ENCODE measurements at places on chromosomes 16 and 17.

- no peak for DNase-seq
These were observed 205.4 kb upstream of the KCNJ16 start for GRCh38 chr17:69869667-69870066.

DNA sequence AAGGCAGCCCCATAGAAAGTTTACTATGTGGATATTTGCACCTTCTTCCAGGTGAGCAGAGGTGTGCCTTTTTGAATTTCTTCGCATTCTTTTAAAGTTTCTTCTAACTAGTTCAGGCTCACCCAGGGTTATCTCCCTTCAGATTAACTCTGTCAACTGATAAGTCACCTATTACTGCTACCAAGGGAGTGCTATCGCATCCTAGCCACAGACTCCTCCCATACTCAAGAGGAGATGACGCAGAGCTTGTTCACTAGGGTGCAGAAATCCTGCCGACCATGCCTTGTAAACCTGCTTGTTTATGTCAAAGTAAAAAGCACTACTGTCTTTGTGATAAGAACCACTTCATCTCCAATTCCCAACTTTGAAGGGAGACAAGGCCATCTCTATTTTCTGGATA lies 390.1 kb downstream of the RBFOX1 start:
- no peak for DNase-seq

DNA sequence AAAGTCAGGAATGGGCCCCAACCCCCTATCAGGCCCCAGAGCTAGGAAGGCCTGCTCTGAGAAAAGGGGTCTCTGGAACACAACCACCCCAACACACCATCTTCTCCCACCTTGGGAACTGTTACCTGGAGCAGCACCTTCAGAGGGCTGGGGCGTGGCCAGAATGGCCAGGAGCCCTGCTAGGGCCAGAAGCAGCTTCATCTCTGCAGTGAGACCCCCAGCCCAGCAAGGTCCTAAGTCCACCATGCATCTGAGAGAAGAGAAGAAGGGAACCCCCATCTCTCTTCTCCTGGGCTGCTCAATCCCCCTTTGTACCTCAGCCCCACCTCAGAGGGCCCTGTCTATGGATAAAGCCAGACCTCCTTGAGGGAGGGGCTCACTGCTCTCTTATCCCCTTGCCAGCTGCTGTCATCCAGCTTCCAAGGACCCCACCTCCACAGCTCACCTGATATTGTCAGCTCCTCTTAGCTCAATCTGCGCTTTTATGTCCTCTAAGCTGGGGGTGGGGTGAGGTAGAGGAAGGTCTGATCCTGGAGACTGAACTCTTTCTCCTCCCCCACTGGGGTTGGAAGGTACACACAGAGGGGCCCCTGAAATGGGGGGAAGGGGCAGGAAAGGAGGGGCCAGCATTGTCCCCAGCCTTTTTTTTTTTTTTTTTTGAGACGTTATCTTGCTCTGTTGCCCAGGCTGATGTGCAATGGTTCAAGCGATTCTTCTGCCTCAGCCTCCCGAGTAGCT lies at the start of gene MPO:
Gene MPO (minus strand): TSS at position 456 of the 738 bp plus-strand sequence. CDS start 177 bp downstream, at position 279.
- no peak for DNase-seq

GRCh38 chr17:44530896-44531418 lies 26.3 kb upstream of the FZD2 start:
- no peak for DNase-seq

- no peak for DNase-seq
These were observed 204.1 kb upstream of the CIBAR2 start for GRCh38 chr16:85316321-85316919.

- no peak for DNase-seq
These were observed 141.0 kb downstream of the STX8 start for GRCh38 chr17:9434642-9435057.

All from activated CD4-positive, alpha-beta T cell treated with anti-CD3 and anti-CD28 coated beads, Interleukin-2, amount 50 U/mL, for 24 hours (primary cell).